ENCODE measurements at places on chromosomes 4 and X.

DNA sequence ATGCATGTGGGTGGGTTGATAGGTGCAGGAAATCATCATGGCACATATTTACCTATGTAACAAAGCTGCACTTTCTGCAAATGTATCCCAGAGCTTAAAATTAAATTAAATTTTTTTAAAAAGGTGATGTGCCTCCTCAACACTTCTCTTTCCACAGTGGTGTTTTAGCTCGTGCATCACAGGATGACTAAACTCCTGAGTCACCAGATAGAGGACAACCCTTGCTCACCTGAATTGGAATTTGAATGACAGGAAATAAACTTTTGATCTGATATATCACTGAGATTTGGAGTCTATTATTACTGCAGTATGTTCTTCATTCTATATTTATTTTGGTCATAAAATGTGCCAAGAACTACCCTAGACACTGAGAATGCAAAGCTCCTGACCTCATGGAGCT is 185.3 kb downstream of the MAPK10 start:
- DNase-seq = no peak

DNA sequence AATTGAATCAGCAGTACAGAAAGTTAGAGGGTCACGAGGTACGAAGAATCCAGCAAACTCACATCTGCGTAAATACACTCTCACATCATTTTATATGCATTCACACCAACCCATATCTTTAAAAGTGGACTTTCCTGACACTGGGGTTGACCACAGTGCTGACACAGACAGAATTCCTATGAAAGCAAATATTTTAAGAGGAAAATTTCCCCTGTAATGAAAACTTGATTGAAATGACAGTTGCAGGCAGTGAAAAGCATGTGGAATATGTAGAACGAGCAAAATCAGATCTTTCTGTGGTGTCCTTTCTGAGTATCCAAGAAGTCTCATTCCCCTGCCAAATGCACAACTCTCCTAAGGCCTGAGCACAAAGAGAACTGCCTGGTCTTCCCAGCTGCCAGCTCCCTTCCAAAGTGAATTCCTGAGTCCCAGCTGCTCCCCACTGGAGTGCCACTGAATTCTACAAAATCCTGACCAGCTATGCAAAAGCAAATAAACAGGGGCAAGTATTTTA is 50.5 kb upstream of the FAM9C start:
- no peak for DNase-seq

GRCh38 chr4:18636001-18636585 is 614.5 kb upstream of the LCORL start:
- DNase-seq = peak; percentile 20

- DNase-seq = no peak
Observed at GRCh38 chr4:87074121-87074488, 139.3 kb downstream of the AFF1 start.

DNA sequence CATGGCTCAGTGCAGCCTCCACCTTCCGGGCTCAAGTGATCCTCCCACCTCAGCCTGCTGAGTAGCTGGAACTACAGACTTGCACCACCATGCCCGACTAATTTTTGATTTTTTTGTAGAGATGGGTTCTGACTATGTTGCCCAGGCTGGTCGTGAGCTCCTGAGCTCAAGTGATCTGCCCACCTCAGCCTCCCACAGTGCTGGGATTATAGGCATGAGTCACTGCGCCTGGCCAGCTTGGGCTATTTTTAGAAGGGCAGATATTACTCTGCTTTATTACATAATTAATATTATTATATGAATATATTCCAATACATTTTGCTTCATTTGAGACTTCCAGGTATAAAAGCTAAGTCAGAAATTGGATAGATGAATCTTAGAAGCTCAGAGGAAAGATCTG is 143.7 kb upstream of the ANK2 start:
- no peak for DNase-seq
